ENCODE measurements at places on chromosomes 5 and 9.

- no peak overlapping the region for H3K4me3 ChIP-seq
- no peaks in the 10 kb centered on the region for H3K36me3 ChIP-seq
- no peak overlapping the region for H3K27ac ChIP-seq
- no peaks in the 10 kb centered on the region for H3K27me3 ChIP-seq
- DNase-seq: no peak
Observed at GRCh38 chr9:20187318-20187717, 398.5 kb upstream of the SLC24A2 start.

- peaks cover 3% of the 10 kb centered on the region for H3K36me3 ChIP-seq
- H3K4me1 ChIP-seq: no peaks in the 10 kb centered on the region
- DNase-seq: no peak
- no peak overlapping the region for H3K27ac ChIP-seq
- H3K27me3 ChIP-seq: no peaks in the 10 kb centered on the region
Observed at GRCh38 chr5:118791926-118792734, 196.2 kb downstream of the DTWD2 start.

GRCh38 chr5:10761933-10762775, 1.1 kb upstream of the DAP start:
- no peak for DNase-seq
- peak overlapping the region; percentile 82 for H3K27ac ChIP-seq
- H3K4me3 ChIP-seq: peak overlapping the region; percentile 91
- peaks cover 26% of the 10 kb centered on the region for H3K4me1 ChIP-seq
- peaks cover 35% of the 10 kb centered on the region for H3K36me3 ChIP-seq

- DNase-seq: no peak
- no peaks in the 10 kb centered on the region for H3K4me1 ChIP-seq
- H3K27me3 ChIP-seq: peaks cover 29% of the 10 kb centered on the region
- H3K4me3 ChIP-seq: no peak overlapping the region
- H3K27ac ChIP-seq: no peak overlapping the region
Observed at GRCh38 chr9:135304886-135305285, 174.7 kb upstream of the PPP1R26 start.

GRCh38 chr5:97090944-97091343, 51.5 kb downstream of the LIX1 start:
- peaks cover 2% of the 10 kb centered on the region for H3K36me3 ChIP-seq
- no peak for DNase-seq
- H3K4me1 ChIP-seq: peaks cover 5% of the 10 kb centered on the region
- H3K4me3 ChIP-seq: no peak overlapping the region

- no peaks in the 10 kb centered on the region for H3K4me1 ChIP-seq
- H3K4me3 ChIP-seq: no peak overlapping the region
- DNase-seq: no peak
- H3K27me3 ChIP-seq: peaks cover 57% of the 10 kb centered on the region
Observed at GRCh38 chr5:149129181-149129580, 12.1 kb upstream of the ABLIM3 start.

- H3K4me1 ChIP-seq: peaks cover 7% of the 10 kb centered on the region
- no peak for DNase-seq
- H3K27ac ChIP-seq: no peak overlapping the region
- H3K27me3 ChIP-seq: no peaks in the 10 kb centered on the region
Observed at GRCh38 chr9:76512826-76513225, 53.8 kb downstream of the GCNT1 start.

DNA sequence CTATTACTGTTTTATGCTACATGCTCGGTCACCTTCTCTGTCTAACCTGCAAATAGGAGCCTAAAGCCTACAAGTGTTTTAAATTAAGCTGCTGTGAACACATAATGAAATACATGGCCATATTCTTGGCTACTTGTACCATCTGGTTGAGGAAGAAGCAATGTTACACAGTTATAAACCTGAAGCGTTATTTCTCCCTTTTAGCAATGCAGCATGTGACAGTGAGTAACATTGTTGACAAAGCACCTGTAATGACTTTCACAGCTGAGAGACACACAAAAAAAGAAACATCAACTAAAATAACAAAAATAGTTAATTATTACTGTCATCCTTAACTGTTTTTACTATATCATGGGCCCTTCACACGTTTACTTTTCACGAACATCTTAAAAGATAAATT, 146.9 kb downstream of the RORB start:
- H3K4me3 ChIP-seq: no peak overlapping the region
- no peaks in the 10 kb centered on the region for H3K27me3 ChIP-seq
- H3K4me1 ChIP-seq: no peaks in the 10 kb centered on the region
- DNase-seq: no peak

DNA sequence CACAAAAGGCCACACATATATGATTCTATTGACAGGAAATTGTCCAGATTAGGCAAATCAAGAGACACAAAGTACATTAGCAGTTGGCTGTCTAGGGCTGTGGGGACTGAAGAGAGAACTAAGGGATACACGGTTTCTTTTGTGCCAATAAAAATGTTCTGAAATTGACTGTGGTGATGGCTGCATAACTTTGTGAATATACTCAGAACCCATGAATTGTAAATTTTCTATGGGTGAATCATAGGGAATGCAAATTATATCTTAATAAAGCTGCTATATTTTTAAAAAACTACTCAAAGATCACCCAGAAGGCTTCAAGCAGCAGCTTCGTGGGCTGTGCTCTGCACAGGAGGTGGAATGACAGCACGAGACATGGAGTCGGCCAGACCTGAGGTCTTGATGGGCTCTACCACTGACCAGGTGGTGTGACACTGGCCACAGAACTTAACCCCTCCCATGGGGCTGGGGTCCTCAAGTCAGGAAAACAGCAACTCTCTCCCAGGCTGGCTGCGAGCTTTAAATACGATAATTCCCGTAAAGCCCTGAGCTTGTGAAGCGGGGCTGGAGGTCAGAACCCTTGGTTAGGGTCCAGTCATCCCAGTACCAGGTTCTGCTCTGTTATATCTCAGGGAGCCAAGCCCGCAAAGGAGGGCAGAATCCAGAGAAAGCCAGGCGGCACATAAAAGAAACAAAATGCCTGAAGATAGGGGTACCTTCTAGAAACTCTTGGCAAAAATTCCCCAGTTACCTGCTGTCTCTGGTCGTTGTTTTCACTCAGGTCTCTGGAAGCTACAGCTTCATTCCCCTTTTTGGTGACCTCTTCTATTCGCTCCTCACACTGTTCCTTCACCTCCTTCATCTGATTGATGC, 59.1 kb downstream of the GOLM1 start:
- H3K27me3 ChIP-seq: no peaks in the 10 kb centered on the region
- no peaks in the 10 kb centered on the region for H3K4me1 ChIP-seq
- H3K27ac ChIP-seq: no peak overlapping the region
- H3K4me3 ChIP-seq: no peak overlapping the region
- peaks cover 6% of the 10 kb centered on the region for H3K36me3 ChIP-seq

GRCh38 chr5:96924016-96924443, 11.8 kb upstream of the LNPEP start:
- no peak overlapping the region for H3K4me3 ChIP-seq
- peaks cover 6% of the 10 kb centered on the region for H3K36me3 ChIP-seq
- no peaks in the 10 kb centered on the region for H3K27me3 ChIP-seq
- H3K4me1 ChIP-seq: peaks cover 6% of the 10 kb centered on the region

DNA sequence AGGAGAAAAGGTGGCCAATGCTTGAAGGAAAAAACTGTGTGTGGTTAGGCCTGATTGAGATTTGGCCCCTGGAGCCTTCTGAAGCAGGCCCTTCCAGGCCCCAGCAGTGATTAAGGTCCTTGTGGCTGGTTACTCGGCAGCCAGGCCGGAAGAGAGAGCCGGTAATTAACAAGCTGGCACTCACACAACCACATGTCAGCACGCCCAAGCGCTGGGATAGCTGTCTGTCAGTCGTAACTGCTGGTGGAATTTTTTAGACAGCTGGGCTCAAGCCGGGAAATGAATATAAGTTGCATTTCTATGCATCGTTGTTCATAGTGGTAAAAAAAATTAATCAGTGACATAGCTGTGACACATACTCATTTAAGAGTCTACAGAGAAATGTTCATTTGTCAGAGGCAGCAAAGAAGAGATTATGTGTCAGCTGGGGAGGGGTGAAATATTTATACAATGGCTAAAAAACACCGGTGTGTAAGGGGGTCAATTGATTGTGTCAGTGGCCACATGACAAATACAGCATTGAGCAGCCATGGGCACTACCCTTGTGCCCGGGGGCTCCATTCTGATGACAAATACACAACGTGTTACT, 13.7 kb upstream of the ARAP3 start:
- peaks cover 42% of the 10 kb centered on the region for H3K27me3 ChIP-seq
- H3K27ac ChIP-seq: no peak overlapping the region
- H3K36me3 ChIP-seq: peaks cover 8% of the 10 kb centered on the region
- no peak overlapping the region for H3K4me3 ChIP-seq
- no peak for DNase-seq
- H3K4me1 ChIP-seq: peaks cover 21% of the 10 kb centered on the region

DNA sequence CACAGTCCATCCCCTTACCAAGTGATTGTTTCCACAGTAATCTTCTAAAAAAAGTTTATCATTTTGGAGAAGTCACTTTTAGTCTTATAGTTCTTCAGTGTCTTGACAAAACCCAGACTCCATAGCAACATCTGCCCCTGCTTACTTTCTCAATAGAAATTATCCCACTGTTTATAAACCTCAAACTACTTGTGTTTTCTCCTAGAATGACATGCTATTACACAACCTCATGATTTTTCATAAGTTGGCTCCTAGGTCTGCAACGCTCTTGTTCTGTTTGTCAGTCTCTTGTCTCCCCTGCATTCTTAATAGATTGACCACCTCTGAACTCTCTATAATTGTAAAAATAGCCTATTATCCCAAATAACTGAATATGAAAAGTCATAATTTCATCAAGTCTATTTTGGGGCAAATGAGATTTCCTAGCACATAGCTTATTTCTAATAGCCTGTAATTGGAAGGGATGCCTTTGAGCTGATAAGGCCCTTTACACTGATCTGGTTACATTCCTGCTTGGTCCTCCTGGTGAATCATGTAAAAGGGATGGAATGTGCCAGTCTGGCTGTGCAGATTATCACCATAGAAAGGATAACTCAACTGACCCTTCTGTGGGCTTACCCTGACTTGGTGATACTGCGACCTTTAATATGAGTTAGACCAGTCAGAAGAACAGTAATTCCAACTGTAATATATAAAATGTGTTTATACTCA, 69.6 kb downstream of the CHSY3 start:
- H3K4me3 ChIP-seq: no peak overlapping the region
- no peaks in the 10 kb centered on the region for H3K4me1 ChIP-seq
- H3K27ac ChIP-seq: no peak overlapping the region
- DNase-seq: no peak

DNA sequence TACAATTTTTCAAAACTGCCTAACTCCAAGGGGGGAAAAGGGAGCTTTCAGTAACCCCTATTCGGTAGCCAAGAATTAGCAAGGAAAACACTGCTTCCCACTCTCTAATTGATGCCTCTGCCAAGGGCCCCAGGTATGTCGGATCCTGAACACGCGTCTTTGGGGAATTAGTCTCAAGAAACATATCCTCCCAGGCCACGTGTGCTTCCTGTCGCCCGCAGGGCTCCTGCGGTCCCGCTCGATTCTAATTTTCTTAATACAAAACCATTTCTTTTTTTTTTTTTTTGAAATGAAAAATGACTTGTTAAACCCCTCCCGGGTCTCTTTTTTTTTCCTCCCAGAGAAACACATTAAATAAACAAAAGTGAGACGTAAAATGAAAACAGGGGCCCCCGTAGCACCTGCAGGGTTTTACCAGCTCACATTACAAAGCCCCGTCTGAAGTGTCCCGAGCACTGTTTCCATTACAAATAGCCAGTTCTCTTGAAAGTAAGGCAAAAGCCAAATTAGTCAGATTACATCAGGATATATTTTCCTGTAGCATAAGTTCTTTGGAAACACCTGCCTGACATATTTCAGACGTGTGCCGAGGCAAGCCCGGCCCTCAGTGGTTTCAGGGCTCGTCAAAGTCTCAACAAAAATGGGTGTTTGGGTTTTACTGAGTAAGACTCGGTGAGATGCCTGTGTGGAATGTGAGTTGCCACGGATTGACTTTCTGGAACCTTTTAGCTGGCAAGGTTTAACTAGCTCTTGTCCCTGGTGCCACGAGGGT, 21.5 kb downstream of the SMIM23 start:
- no peak overlapping the region for H3K27ac ChIP-seq
- H3K27me3 ChIP-seq: peaks cover 34% of the 10 kb centered on the region
- no peaks in the 10 kb centered on the region for H3K4me1 ChIP-seq
- H3K36me3 ChIP-seq: no peaks in the 10 kb centered on the region

- H3K27me3 ChIP-seq: no peaks in the 10 kb centered on the region
- H3K4me3 ChIP-seq: peak overlapping the region; percentile 90
- peak overlapping the region; percentile 51 for H3K27ac ChIP-seq
- DNase-seq: no peak
Observed at GRCh38 chr5:172284611-172284980, 1.0 kb upstream of the UBTD2 start.

Data from effector memory CD8-positive, alpha-beta T cell (primary cell).